Activated CD4-positive, alpha-beta T cell treated with anti-CD3 and anti-CD28 coated beads, Interleukin-2, amount 50 U/mL, for 16 hours (primary cell): ENCODE measurements at places on chromosomes 4 and X.

- no peak for DNase-seq
Observed at GRCh38 chr4:180630012-180630665, 1613.1 kb upstream of the TENM3 start.

DNA sequence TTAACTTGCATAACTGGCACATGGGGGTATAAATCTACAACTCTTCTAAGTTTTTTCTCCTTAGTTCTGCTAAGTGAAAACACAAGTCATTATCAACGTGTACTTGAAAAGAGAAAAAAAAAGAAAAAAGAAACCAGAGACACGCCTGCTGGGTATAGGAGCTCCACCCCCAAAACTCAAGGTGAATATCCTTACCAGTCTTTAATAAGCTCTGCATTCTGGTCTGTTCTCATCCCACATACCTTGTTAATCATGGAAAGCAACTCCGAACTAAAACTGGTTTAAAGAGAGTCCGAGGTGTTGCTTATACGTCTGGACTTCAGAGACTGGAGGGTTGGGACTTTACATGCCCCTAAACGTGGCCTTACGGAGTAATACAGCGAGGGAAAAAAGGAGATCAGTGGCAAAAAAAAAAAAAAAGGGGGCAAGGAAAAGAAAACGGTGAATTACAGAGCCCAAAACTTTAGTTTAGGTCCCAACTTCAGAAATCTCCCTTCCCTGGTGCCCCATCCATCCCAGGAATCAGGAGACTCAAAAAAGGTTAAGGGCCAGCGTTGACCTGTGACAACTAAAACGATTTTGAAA, 1.0 kb downstream of the PGRMC2 start:
- DNase-seq = peak; percentile 43

GRCh38 chrX:40524423-40524822, 56.3 kb upstream of the ATP6AP2 start:
- no peak for DNase-seq

GRCh38 chr4:40808926-40809457, 59.2 kb downstream of the NSUN7 start:
- DNase-seq = no peak

DNA sequence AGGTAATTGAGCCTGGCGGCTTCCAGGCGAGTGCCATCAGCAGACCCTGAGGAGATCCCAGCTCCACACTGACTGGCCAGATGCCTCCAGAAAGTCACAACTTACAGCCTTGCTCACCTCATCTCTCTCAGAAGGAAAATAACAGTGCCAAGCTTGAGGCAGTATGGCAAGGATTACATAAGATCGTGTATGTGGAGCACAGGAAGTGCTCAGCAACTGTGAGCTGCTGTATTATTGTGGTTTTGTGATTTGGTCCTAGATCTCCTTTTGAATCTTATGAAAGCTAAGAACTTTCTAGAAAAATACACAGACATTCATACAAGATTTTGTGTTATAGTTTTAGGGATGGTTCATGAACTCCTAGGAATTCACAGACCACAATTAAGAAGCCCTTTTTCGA, 14.0 kb downstream of the RASL11B start:
- DNase-seq = no peak

- no peak for DNase-seq
Observed at GRCh38 chr4:21571100-21571499, 377.5 kb downstream of the KCNIP4 start.

DNA sequence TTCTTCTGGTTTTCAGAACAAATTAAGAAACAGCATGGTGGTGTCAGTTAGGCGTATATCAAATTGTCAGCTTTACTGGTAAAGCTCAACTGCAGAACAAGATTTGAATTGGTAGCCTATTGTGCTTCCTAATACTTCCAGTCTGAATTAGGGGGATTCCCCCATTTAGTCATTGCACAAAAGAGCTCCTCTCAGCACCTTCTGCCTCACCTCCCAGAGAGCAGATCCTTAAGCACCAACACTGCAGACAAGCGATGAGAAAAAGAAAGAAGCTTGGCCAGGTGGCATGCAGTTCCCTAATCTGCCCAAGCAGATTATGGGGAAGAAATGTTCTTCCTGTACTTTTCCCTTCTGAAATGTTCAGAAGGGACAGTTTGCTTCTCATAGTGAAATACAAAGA, 9.2 kb downstream of the MAP9 start:
- DNase-seq = no peak

DNA sequence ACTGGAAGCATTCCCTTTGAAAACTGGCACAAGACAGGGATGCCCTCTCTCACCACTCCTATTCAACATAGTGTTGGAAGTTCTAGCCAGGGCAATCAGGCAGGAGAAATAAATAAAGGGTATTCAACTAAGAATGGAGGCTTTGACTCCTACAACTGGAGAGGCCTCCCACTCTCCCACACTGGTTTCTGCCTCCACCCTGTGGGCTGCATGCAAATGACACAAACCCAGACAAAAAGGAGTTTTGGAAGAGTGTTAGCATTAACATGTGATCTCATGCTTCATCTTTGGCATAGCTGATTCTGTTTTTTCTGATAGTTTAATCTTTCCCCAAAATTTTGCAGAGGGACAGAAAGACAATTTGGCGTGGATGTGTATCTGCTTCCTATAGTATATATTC, 80.8 kb upstream of the IQCM start:
- DNase-seq = no peak
